ENCODE measurements at places on chromosomes 7 and 10. TPM values are rescaled to one million over a fixed set of nuclear protein-coding genes. Genes with fewer than 3 reads are reported as not detected.

GIMAP6 gene
- 37.6 TPM for total RNA-seq

HYAL4 gene
- total RNA-seq, result not detected

LRRC18 gene
- not detected for total RNA-seq

HOXA10 gene
- not detected for total RNA-seq

RASA4 gene
- 815 TPM for total RNA-seq

MXI1 gene
- total RNA-seq, result 95.0 TPM

FAS gene
- total RNA-seq, result 10.5 TPM

CLDN4 gene
- 0.21 TPM for total RNA-seq

AS3MT gene
- 1.4 TPM for total RNA-seq

SLC35G1 gene
- 3.7 TPM for total RNA-seq

SP8 gene
- total RNA-seq, result not detected

AGAP5 gene
- 0.32 TPM for total RNA-seq

AKR1C8 gene
- not detected for total RNA-seq

NPY gene
- total RNA-seq, result not detected

POLD2 gene
- total RNA-seq, result 97.0 TPM

OR2A12 gene
- not detected for total RNA-seq

ELFN1 gene
- total RNA-seq, result 7.3 TPM

COL13A1 gene
- total RNA-seq, result 8.0 TPM

CFTR gene
- total RNA-seq, result 0.21 TPM

DDX21 gene
- total RNA-seq, result 26.5 TPM

WASHC2A gene
- total RNA-seq, result 13.5 TPM

HHEX gene
- 18.5 TPM for total RNA-seq

UCN3 gene
- not detected for total RNA-seq

GNA12 gene
- total RNA-seq, result 61.0 TPM

MEPCE gene
- total RNA-seq, result 32.9 TPM

COL1A2 gene
- total RNA-seq, result 692 TPM

PPP1R17 gene
- total RNA-seq, result not detected

AGR3 gene
- not detected for total RNA-seq

MET gene
- 29.5 TPM for total RNA-seq

FOXP2 gene
- total RNA-seq, result 11.0 TPM

SCART1 gene
- total RNA-seq, result 4.8 TPM

SLC13A1 gene
- not detected for total RNA-seq

CPA2 gene
- total RNA-seq, result not detected

SYCE1 gene
- not detected for total RNA-seq

AKR1D1 gene
- not detected for total RNA-seq

VIPR2 gene
- total RNA-seq, result 17.8 TPM

FRAT1 gene
- total RNA-seq, result 5.2 TPM

HOXA13 gene
- not detected for total RNA-seq

ATG9B gene
- total RNA-seq, result not detected

STEAP4 gene
- 211 TPM for total RNA-seq

CAV1 gene
- 156 TPM for total RNA-seq

CYP2C19 gene
- not detected for total RNA-seq

ZFYVE27 gene
- 62.2 TPM for total RNA-seq

GSTO2 gene
- total RNA-seq, result not detected

GPRIN2 gene
- 6.3 TPM for total RNA-seq

ANKIB1 gene
- total RNA-seq, result 27.4 TPM

UCMA gene
- total RNA-seq, result not detected

MYL7 gene
- not detected for total RNA-seq
